ENCODE measurements at places on chromosomes 2 and 18.

GRCh38 chr2:54947136-54947535 lies 103.1 kb downstream of the RTN4 start:
- peak; percentile 79 for DNase-seq

- DNase-seq = no peak
Observed at GRCh38 chr2:37469126-37469525, 124.7 kb downstream of the QPCT start.

DNA sequence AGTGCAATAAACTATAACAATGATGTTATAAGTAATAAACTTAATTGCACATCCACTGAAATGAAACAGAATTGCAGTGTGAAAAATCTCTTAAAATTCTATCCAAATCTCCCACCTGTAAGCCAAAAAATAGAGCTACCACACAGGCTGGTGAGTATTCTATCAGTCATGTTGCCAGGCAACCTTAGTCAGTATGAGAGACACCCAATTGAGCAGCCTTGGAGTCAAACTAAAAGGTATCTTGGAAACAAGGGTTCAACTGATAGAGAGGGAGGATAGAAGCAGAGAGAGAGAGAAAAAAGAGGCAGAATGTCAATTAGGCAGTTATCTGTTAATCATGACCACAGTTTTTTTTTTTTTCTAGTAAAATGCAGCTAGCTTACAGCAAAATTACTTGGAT lies 45.8 kb downstream of the GALNT13 start:
- DNase-seq = peak; percentile 14

GRCh38 chr2:204842068-204842467 lies 296.8 kb downstream of the PARD3B start:
- DNase-seq = no peak

- no peak for DNase-seq
Observed at GRCh38 chr18:48079885-48080284, 149.4 kb upstream of the SMAD2 start.

- no peak for DNase-seq
Observed at GRCh38 chr2:197606180-197606579, 69.2 kb downstream of the RFTN2 start.

DNA sequence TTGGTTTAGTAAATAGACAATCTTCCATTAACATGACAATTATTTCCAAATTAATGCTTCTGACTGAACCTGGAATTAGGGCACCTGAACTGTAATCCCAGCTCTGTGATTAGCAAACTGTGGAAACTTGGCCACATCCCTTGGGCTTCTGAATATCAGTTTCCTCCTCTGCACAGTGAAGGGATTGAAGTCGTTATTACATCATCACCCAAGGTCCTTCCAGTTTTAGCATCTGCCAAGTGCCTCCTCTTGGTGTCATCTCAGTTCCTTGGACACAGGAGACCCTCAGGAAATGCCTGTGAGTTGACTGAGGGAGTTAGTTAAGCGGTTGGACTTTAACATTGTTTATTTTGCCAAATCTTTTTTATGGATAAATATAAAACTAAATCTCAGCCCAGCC lies 64.8 kb downstream of the MOGAT1 start:
- DNase-seq = no peak

Measured in putamen (tissue), 1 donor.